ENCODE measurements at places on chromosomes 5 and 9. TPM values are rescaled to one million over a fixed set of nuclear protein-coding genes. Genes with fewer than 3 reads are reported as not detected.

SHOC1 gene
- not detected for total RNA-seq

DNA sequence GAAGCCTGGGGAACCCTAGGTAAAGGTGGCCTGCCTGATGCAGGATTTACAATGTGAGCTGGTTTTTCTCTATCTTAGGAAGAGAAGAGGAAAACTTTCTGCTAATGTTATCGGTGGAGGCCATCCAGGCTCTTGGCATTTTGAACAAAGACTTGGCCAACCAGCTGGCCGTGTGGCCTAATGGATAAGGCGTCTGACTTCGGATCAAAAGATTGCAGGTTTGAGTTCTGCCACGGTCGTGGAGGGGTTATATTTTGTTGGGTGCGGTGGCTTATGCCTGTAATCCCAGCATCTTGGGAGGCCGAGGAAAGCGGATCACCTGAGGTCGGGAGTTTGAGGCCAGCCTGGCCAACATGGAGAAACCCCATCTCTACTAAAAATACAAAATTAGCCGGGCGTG lies 9.6 kb downstream of the C9orf152 start:
- H3K36me3 ChIP-seq = no peaks in the 10 kb centered on the region
- no peaks in the 10 kb centered on the region for H3K27me3 ChIP-seq
- no peak overlapping the region for H3K4me3 ChIP-seq
- no peak for DNase-seq
- no peak overlapping the region for H3K27ac ChIP-seq

GRCh38 chr9:93461821-93462220 lies 8.4 kb upstream of the FAM120AOS start:
- H3K36me3 ChIP-seq = no peaks in the 10 kb centered on the region
- H3K27me3 ChIP-seq = no peaks in the 10 kb centered on the region
- DNase-seq = no peak
- no peak overlapping the region for H3K4me3 ChIP-seq
- no peak overlapping the region for H3K27ac ChIP-seq
- peaks cover 45% of the 10 kb centered on the region for H3K4me1 ChIP-seq

TMEM252 gene
- not detected for total RNA-seq

- H3K4me3 ChIP-seq = no peak overlapping the region
- H3K27me3 ChIP-seq = no peaks in the 10 kb centered on the region
- no peak for DNase-seq
- H3K27ac ChIP-seq = no peak overlapping the region
- no peaks in the 10 kb centered on the region for H3K36me3 ChIP-seq
Measured at GRCh38 chr9:134487066-134487710, 154.4 kb upstream of the COL5A1 start.

GRCh38 chr9:133168432-133168831 lies 4.7 kb upstream of the GBGT1 start:
- H3K27me3 ChIP-seq = no peaks in the 10 kb centered on the region
- no peak overlapping the region for H3K4me3 ChIP-seq
- peaks cover 12% of the 10 kb centered on the region for H3K4me1 ChIP-seq
- H3K36me3 ChIP-seq = no peaks in the 10 kb centered on the region

- H3K4me3 ChIP-seq = no peak overlapping the region
- H3K27ac ChIP-seq = no peak overlapping the region
- no peaks in the 10 kb centered on the region for H3K27me3 ChIP-seq
- peaks cover 11% of the 10 kb centered on the region for H3K4me1 ChIP-seq
Measured at GRCh38 chr5:43315682-43316081, 2.5 kb upstream of the HMGCS1 start.

GRCh38 chr9:123424131-123424530 lies 68.1 kb downstream of the CRB2 start:
- H3K27ac ChIP-seq = no peak overlapping the region
- peaks cover 5% of the 10 kb centered on the region for H3K36me3 ChIP-seq
- H3K4me3 ChIP-seq = no peak overlapping the region
- no peaks in the 10 kb centered on the region for H3K27me3 ChIP-seq
- H3K4me1 ChIP-seq = no peaks in the 10 kb centered on the region

DNA sequence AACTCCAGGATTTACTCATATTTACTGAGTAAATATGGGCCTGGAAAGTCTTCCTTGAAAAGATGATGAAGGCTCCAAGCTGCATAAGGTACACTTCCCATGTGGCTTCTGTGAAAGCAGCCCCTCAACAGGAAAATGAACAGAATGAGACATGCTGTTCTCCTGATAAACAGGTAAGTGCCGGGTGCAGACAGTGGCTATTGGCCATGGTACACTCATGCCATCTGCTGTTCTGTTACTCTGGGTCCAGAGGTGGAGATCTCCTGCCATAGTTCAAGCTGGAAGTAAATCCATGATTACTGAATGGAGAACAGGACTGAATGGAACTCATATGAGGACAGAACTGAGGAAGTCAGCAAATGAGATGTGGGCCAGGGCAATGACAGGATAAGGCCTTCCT lies 103.6 kb downstream of the SLIT3 start:
- peak overlapping the region; percentile 54 for H3K27ac ChIP-seq
- DNase-seq = no peak
- H3K4me3 ChIP-seq = peak overlapping the region; percentile 38
- no peaks in the 10 kb centered on the region for H3K27me3 ChIP-seq

HBEGF gene
- total RNA-seq = 22.6 TPM

GRCh38 chr5:93278896-93279295 lies 302.1 kb downstream of the NR2F1-AS1 start:
- H3K27ac ChIP-seq = no peak overlapping the region
- H3K27me3 ChIP-seq = no peaks in the 10 kb centered on the region
- H3K36me3 ChIP-seq = no peaks in the 10 kb centered on the region
- H3K4me1 ChIP-seq = no peaks in the 10 kb centered on the region

DNA sequence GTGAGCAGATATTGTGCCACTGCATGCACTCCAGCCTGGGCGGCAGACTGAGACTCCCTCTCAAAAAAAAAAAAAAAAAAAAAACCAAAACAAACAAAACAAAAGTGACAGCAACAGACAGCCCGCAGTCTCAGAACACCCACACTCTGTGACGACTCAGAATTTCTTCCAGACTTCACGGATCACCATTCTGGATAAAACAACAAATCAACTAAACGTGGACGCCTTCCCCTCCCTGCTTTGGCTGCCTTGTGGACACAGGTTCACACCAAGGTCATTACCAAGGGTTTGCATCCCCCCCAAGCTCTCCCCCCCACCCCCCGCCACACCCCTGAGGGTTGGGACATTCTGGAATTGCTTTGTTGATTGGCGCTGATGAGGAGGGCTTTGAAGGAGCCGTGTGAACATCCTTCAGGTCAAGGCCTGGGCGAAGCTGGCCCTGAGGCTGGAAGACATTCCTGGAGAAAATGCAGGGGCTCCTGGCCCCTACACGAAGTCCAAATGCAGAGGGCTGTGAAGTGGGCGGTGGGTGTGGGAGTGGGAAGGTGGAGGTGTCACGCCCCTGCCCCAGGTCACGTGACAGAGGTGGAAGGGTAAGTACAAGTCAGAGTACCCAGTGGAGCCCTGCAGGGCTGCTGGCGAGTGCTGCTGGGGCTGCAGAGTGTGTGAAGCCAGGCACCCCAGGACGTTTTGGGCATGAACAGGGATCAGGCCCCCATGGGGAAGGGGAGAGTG lies 10.1 kb downstream of the LCN10 start:
- no peaks in the 10 kb centered on the region for H3K4me1 ChIP-seq
- no peak for DNase-seq
- no peak overlapping the region for H3K27ac ChIP-seq

DNA sequence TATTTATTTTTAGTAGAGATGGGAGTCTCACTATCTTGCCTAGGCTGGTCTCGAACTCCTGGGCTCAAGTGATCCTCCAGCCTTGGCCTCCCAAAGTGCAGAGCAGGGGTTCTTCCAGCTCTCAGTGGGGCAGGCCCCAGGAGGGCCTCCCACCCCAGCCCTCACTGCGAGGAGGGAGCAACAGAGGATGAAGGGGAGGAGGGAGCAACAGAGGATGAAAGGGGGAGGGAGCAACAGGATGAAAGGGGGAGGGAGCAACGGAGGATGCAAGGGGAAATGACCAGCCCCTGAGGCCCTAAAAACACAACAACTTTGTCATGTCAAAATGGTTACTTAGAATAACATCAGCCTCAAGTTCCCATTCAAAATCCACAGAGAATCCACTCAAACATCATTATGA lies 10.0 kb downstream of the TRIM14 start:
- no peaks in the 10 kb centered on the region for H3K36me3 ChIP-seq
- H3K27me3 ChIP-seq = no peaks in the 10 kb centered on the region
- DNase-seq = no peak
- H3K27ac ChIP-seq = peak overlapping the region; percentile 35
- H3K4me1 ChIP-seq = no peaks in the 10 kb centered on the region

IFNK gene
- not detected for total RNA-seq

DNA sequence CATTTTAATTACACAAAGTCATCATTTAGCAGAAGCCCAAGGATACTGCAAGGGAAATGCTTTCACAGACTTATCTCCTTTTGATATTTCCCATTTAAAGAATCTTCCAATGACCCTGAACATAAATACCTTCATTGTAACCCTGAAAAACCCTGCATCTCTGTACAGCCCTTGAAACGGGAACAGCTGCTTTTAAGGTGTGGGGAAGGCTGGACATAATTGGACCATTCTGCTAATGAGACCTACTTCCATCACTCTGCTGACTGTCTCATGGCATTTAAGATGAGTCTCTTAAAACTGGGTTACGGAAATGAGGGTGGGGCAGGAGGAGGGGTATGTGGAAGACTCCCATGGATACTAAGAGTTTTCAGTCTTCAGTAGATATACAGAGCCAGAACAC lies 485.8 kb downstream of the BRINP1 start:
- H3K36me3 ChIP-seq = no peaks in the 10 kb centered on the region
- H3K27ac ChIP-seq = no peak overlapping the region
- no peaks in the 10 kb centered on the region for H3K4me1 ChIP-seq
- H3K27me3 ChIP-seq = no peaks in the 10 kb centered on the region

GRCh38 chr5:123659495-123659894 lies 147.5 kb downstream of the CSNK1G3 start:
- DNase-seq = no peak
- no peaks in the 10 kb centered on the region for H3K27me3 ChIP-seq
- H3K27ac ChIP-seq = no peak overlapping the region
- no peak overlapping the region for H3K4me3 ChIP-seq

TMC1 gene
- total RNA-seq = not detected

SLC6A7 gene
- not detected for total RNA-seq

ACER2 gene
- total RNA-seq = 6.8 TPM

DAPK1 gene
- total RNA-seq = 39.1 TPM

DNA sequence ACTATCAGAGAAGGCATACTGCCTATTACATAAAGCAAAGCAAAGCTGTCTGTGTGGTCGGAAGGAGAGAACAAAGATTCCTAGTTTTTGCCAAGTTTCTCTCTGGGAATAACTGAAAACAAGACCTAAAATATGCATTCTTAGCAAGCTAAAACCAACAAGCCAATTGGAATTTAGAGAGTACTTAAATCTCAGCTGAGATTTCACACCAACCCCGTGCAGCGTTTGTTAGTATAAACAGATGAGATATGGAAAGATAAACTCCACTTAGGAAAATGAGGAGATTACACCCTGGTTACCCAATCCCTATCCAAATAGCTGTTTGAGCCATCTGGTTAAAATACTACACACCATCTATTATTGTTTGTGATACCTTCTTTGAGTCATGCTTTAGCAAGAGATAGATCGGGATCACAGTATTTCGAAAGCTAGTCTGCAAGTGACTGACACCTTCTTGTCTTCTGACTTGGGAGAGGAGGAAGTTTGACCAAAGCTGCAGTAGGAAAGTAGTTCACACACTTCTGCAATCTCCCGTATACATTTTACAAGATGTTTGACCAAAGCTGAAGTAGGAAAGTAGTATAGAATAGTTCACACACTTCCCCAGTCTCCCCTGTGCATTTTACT lies 18.2 kb downstream of the FAF2 start:
- no peaks in the 10 kb centered on the region for H3K27me3 ChIP-seq
- H3K27ac ChIP-seq = no peak overlapping the region
- H3K4me3 ChIP-seq = no peak overlapping the region
- no peak for DNase-seq

DNA sequence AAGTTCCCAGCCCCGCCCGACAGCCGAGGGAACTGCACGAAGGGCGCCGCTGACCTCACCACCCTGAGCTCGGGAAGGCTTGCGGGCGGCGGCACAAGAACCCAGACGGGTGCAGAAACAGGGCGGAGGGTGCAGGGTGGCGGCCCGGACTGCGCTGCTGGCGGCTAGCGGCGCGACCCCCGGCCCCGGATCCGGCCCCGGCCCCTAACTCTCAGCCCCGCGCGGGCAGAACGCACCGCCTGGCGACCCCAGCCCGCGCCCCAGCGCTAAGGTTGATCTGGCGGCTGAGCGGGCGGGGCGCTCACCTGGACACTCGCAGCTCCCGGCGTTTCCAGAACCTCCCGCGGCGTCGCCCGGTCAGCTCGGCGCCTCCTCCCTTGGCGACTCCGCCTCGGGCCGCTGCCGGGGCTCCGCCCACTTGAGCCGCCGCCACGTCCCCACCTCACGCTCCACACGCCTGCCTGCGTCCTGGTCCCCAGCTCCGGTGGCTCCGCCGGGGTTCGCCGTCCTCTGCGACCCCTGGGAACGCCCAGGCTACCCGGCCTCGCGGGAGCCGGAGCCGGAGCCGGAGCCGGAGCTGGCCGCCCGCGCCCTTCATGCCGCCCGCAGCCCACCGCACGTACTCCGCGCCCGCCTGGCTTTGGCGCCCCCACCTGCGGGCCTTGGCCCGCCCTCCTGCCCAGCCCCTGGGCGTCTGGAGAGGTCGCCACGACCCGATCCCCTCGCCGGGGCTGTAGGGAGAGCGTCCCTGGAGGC lies at the start of gene P4HA2:
TSS of gene P4HA2 (minus strand) at position 369 of the 756 bp plus-strand sequence. CDS start 9,227 bp downstream, outside the sequence.
- peak within 1 kb of the TSS; percentile 92 for H3K4me3 ChIP-seq
- H3K4me1 ChIP-seq = peaks cover 24% of the 10 kb centered on the region
- H3K27me3 ChIP-seq = no peaks in the 10 kb centered on the region
- DNase-seq = peak; percentile 20

DNA sequence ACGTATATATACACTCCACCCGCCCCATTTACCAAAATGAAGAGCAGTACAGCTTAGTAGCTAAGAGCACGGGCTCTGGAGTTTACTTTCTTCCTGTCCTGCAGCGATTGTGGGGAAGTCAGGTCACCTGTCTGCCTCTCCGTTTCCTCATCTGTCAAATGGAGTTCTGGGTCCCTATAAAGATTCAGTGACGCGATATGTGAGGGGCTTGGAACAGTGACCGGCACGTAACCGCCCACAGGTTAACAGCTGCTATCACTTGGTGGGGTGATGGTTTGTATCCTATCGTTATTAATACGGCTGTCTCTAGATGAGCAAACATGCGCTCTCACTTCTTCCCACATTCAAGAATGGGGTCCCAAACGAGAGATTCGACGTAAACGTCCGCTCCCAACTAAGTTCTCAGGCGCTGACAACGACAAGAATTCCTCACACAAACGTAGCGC lies 426 bp downstream of the FAM114A2 start:
- no peaks in the 10 kb centered on the region for H3K27me3 ChIP-seq
- peak overlapping the region; percentile 88 for H3K4me3 ChIP-seq
- DNase-seq = no peak
- peak overlapping the region; percentile 77 for H3K27ac ChIP-seq
- H3K4me1 ChIP-seq = peaks cover 13% of the 10 kb centered on the region

DNA sequence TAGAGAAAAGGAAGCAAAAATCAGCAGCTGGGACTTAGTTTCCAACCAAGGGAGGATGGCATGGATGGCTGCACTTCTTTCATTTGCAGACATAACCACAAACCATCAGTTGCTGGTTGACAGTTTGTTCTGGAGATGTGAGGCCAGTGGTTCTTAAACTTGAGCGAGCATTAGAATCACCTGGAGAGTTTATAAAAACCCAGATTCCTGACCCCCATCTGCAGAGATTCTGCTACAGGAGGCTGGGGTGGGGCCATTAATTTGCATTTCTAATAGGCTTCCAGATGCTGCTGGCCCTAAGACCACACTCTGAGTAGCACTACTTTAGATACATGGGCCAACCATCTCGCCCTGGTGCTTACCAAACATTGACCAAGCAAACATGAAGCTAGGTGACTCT lies 60.8 kb downstream of the MARCHF3 start:
- H3K27ac ChIP-seq = no peak overlapping the region
- H3K27me3 ChIP-seq = no peaks in the 10 kb centered on the region
- no peaks in the 10 kb centered on the region for H3K36me3 ChIP-seq
- DNase-seq = no peak
